MG63 (cell line): ENCODE measurements at places on chromosomes 11 and 22. TPM values are rescaled to one million over a fixed set of nuclear protein-coding genes. Genes with fewer than 3 reads are reported as not detected.

- no peak for DNase-seq
These were observed 965.7 kb upstream of the FAT3 start for GRCh38 chr11:91258876-91259275.

Gene C11orf16
- total RNA-seq: not detected in 2 replicates

Gene DDI1
- total RNA-seq: not detected in 2 replicates

Gene CCDC15
- total RNA-seq: 1.5 and 3.9 TPM in 2 replicates

DNA sequence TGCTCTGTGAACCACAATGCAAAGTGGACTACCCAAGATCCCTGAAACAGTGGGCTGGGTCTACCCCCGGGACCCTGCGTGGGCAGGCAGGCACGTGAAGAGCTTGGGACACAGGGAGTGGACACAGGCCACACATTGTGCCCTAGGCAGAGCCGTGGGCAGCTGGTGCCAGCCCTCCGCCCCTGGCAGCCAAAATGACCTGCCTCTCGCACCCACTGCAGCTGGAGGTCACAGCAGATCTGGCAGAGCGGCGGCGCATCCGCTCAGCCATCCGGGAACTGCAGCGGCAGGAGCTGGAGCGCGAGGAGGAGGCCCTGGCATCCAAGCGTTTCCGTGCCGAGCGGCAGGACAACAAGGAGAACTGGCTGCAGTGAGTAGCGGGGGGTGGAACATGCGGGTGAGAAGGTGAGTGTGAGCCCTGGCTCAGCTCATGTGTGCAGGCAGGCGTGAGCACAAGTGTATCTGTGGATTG lies 6.7 kb downstream of the SMTN start:
- DNase-seq: no peak

DNA sequence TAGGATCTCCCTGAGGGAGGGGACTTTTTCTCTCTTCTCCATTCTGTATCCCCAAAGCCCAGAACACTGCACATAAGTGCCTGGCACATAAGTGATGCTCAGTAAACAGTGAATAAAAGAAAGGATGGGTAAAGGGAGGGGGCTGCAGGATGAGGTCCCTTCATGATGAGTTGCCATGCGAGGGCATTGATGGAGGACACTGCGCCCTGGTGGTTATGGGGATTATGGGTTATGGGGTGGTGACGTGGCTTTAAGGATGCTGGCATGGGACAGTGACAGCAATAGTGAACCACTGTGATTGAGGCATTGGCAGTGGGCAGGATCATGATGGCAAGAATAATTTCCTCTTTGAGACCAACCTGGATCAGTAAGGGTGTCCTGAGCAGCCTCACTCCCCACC lies 43.9 kb upstream of the LRRC32 start:
- DNase-seq: no peak

DNA sequence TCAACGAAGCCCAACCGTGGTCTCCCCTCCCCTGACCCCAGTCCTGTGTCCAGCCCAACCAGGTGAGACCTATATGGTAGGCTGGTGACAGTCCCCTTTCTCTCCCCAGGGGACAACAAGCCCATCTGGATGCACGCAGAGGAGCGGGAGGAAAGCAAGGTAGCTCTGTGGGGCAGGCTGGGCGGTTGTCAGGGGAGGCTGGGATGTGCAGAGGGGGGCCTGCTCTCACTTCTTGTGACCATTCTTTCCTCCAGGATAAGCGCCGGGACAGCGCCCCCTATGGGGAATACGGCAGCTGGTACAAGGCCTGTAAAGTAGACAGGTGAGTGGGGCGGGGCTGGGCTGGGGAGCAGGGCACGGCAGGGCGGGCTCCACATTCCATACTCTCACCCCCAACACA lies 3.5 kb upstream of the RAB1B start:
- DNase-seq: no peak

DNA sequence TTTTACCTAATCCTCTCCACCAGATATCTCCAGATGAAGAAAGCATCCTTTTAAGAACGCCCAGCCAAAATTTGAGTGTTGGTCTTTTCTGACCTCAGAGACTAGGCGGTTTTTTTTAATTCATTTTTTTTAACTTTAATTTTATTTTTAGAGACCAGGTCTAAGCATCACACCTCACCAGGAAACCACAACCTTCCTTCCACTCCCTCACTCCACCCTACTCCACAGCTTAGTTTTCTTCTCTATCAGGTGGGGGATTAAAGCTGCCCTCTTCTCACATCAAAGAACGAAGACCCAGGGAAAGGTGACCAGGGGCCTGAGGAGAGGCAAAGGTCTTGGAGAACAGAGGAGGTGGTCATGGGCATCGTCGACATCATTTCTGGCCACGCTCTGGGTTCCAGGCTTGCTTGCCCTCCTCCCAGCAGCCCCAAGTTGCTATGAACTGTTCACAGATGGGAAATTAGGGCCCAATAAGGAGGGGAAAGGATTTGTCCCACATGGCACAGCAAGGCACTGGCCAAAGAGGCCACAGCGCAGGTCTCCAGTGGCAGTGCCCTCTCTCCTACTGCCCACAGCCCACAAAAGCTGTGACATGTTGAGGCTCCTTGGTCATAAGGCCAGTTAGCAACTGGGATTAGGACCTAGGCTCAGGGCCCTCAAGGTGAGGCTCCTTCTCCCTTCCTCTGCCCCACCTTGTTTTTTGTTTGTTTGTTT lies 1.4 kb upstream of the PEX16 start:
- DNase-seq: no peak

DNA sequence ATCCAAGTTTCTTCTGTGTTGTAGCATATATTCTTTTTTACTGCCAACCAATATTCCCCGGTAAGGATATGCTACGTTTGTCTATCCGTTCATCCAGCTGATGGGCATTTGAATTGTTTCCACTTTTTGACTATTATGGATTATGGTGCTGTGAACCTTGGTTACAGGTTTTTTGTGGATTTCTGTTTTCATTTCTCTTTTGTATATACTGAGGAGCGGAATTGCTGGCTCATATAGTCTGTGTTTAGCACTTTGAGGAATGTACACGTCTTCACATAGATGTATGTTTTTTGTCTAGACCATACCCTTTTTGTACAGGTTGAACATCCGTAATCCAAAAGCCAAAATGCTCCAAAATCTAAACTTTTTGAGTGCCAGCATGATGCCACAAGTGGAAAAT lies 23.6 kb downstream of the RCOR2 start:
- DNase-seq: no peak

- DNase-seq: no peak
These were observed 83.5 kb upstream of the NARS2 start for GRCh38 chr11:78657968-78658839.
